ENCODE measurements at places on chromosomes 11 and 22.

GRCh38 chr11:126766440-126766839 lies 234.1 kb downstream of the KIRREL3 start:
- no peak for DNase-seq

DNA sequence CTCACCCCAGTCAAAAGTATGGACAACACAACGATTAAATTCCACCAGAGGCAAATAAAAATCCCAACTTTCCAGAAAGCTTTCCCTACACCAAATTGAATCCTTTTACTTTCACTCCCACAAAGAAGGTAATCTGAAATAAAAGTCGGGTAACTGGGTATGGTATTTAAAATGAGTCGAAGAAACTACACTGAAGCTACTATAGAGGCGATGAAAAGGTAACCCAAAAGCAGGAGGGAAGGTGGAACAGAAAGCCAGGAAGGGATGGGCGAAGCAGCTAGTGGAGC lies 1.1 kb downstream of the PICALM start:
- no peak for DNase-seq

GRCh38 chr11:77379253-77379652 lies 77.8 kb upstream of the GDPD4 start:
- no peak for DNase-seq

DNA sequence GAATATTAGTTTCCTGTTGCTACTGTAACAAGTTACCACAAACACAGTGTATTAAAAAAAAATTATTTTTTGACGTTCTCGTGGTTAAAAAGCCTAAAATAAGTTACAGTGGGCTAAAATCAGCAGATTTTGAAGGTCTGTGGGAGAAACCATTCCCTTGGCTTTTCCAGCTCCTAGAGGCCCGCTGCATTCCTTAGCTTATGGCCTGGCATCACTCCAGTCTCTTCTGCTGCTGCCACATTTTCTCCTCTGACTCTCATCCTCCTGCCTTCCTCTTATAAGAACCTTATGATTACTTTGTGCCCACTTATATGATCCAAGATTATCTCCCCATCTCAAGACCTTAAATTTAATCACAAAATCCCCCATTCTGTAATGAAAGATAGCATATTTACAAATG lies 392.7 kb downstream of the GUCY1A2 start:
- DNase-seq, result no peak

DNA sequence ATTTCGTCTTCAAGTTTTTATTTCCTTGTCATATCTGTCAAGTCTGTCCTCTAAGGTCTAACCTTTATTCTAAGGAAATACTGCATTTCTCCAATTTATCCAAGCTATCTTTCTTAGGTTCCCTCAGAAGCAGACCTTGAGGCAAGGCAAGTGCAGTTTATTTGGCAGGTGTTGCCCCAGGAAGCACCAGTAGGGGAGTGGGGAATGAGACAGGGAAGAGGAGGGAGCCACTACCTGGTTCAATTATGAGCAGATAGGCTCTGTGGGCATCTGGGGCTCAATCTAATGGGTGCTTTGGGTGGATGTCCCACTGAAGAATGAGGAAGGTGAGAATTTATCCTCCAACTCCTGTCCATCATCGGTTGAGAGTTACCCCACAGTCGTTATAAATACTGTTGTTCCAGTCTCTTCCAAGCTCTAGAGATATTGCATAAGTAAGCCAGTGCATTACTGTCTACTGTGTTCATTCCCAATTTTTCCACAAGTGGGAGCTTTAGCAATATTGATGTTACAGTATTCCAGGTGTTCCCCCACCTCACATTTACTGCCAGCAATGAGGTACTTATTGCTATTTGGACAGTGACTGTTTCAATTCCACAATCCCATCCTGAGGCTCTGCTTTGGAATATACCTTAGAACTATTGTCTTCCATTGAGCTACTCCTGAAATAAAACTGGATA lies 154.9 kb upstream of the CEP126 start:
- DNase-seq, result no peak

DNA sequence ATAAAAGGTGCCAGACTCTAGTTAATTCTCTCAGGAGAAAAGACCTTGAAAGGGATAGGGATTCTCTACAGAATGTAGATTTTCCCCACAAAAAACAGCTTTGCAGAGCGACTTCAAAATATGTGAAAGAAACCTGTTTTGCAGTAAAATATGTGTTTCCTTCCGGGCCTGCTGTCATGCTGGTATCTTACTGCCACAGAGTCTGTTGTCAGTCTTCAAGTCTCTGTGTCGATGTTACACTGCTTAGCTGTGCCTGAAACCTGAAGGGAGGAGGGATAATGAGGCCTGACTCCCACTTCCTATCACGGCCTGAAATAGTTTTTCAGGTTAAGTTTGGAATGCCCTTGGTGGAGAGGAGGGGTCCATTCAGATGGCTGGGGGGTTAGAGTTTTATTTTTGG lies 1.7 kb upstream of the DGCR2 start:
- DNase-seq, result no peak

DNA sequence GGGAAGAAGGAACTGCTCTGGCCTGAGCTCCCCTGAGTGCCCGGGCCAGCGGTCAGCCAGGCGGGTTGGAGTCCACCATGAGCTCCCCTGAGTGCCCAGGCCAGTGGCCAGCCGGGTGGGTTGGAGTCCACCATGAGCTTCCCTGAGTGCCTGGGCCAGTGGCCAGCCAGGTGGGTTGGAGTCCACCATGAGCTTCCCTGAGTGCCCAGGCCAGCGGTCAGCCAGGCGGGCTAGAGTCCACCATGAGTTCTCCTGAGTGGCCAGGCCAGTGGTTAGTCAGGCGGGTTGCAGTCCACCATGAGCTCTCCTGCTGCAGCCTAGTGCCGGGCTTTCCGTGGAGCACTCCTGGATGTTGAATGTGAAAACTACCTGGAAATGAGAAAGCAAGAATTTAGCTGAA lies 844.0 kb downstream of the TBC1D22A start:
- DNase-seq, result no peak

- DNase-seq, result no peak
Observed at GRCh38 chr11:128929991-128930390, 12.7 kb downstream of the TP53AIP1 start.

- no peak for DNase-seq
Observed at GRCh38 chr11:46026606-46027293, 94.5 kb downstream of the PHF21A start.

- no peak for DNase-seq
Observed at GRCh38 chr11:96472085-96472484, 82.3 kb downstream of the JRKL start.

DNA sequence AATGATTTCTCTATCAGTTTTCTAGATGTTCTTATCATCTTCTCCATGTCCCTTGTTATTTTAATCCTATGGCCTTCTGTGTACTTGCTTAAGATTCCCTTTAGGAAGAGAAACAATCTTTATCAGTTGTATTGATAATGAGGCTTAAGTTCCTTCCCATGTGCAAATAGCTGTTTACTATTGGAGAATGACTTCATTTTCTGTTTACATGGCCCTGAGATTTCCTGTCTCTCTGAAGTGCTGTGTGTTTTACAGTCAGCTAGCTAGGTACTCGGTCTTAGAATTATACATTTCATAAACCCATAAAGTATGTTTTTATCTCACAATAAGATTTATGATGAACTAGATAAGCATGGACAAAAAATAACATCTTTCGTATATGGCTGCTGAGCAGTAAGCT lies 67.5 kb upstream of the CCDC179 start:
- no peak for DNase-seq

- no peak for DNase-seq
Observed at GRCh38 chr11:646214-646613, 9.1 kb downstream of the DRD4 start.

Data from stimulated activated CD4-positive, alpha-beta T cell treated with anti-CD3 and anti-CD28 coated beads, Interleukin-1b, Interleukin-23, amount 100 ng/mL, for 1 hour (primary cell).